ENCODE measurements at places on chromosomes 4 and X.

DNA sequence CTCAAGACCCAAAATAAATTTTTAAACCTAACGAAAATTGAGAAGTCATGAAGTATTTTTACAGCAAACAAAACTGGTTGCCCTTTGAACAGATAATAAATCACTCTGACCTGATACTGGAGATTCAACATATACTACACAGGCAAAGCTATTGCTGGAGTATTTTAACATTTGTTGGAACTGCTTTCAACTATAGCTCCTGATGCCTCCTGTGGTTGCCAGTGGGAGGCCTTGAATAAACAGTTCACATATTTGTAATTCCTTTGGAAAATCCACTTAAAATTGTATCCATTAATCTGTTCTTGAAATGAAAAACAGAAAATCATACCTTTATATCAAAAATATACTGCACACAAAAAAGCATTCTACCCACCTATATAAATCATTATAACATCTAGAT is 605.1 kb downstream of the KCTD8 start:
- DNase-seq, result no peak

- no peak for DNase-seq
Measured at GRCh38 chr4:163693776-163694175, 199.3 kb downstream of the TMA16 start.

DNA sequence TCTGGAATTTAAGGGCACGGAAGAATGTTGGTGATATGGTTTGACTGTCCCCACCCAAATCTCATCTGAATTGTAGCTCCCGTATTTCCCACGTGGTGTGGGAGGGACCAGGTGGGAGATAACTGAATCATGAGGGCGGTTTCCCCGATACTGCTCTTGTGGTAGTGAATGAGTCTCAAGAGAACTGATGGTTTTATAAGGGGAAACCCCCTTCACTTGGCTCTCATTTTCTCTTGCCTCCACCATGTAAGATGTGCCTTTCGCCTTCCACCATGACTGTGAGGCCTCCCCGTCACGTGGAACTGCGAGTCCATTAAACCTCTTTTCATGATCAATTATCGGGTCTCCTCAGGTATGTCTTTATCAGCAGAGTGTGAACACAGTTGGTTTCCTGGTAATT is 25.6 kb upstream of the DHRSX start:
- DNase-seq, result no peak

GRCh38 chr4:180973894-180974293 is 1269.3 kb upstream of the TENM3 start:
- no peak for DNase-seq

- DNase-seq, result no peak
Measured at GRCh38 chr4:39770969-39771724, 73.2 kb downstream of the UBE2K start.

DNA sequence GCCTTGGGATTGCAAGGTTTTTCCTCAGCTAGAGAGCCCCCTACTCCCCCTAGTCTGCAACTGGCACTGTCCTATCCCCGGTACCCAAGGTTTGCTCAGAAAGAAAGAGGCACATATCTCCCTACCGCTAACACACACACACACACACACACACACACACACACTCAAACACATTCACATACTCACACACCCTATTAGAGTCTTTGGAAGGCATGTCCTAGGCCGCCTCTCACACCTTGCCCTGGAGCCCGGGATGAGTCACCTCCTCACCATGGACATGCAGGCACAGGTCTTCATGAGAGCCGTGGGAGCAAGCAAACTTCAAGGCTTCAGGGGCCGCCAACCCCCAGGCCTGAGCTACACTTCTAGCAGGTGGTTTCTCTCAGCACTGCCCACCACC is 49.2 kb downstream of the PJA1 start:
- no peak for DNase-seq

- no peak for DNase-seq
Measured at GRCh38 chrX:18368402-18368801, 13.9 kb upstream of the SCML2 start.

DNA sequence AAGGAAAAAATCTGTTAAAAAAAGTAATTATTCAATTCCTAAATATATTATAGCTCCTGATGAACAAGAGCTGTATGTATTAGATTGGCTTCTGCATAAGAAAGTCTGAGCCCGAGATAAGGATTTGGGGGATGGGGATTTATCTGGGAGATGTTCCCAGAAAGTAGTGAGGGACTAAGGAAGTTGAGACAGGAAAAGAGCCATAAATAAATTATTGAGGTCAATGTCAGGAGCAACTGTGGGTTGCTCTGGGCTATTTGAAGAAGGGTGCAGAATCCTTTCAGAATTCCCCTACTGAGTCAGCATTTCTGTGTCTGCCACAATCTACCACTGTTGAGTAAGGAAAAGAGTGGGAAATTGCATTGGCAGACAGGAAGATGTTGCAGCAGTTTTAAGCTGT is 3.1 kb upstream of the TDO2 start:
- no peak for DNase-seq

DNA sequence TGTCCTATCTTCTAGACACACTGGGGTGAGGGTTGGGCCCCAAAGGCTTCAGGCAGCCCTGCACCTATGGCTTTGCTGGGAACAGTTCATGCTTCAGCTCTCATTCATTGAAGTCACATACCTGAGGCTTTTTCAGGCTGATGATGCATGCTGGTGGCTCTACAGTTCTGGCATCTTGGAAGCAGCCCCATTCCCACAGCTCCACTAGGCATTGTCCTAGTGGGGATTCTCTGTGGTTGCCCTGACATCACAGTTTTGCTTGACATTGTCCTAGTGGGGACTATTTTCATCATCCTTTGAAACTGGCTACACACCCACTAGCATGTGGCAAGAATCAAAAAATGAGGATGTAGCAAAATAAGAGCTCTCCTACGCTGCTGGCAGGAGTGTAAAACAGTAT is 37.7 kb upstream of the C4orf17 start:
- DNase-seq, result no peak
